ENCODE measurements at places on chromosomes 5 and 9. TPM values are rescaled to one million over a fixed set of nuclear protein-coding genes. Genes with fewer than 3 reads are reported as not detected.

PCDHGB7 gene
- total RNA-seq, result 0.11 TPM

DNA sequence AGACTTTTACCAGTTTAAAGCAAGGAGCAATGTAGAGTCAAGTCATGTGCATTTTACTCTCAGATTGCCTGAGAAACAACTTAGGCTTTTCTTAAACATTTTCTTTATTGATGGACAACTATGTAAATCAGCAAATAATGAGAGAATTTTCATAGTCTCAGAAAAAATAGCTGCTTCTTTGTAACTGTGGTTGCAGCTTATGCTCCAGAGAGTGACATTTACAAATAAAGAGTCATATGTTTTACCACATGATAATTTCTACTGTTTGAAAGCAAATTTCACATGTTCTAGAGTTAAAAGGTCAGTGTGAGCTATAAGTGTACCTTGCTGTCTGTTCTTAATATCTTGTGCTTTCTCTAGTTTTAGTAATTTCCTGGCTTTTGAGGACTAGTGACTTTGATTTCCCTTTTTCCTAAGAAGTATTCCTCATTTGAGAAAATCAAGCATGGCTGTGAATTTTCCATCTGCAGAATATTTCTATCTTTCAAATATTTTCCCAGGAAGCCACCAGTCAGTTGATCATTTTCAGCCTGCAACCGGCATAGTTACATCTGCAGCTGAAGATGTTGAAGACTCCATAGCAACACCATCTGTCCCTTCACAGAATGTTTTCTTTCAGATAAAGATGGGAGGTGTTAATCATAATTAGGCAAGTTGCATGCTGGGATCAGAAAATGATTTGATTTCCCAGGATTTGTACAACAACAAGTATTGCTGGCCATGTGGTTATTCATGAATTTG is 229.9 kb downstream of the SGCD start:
- H3K36me3 ChIP-seq, result no peaks in the 10 kb centered on the region
- H3K4me3 ChIP-seq, result no peak overlapping the region
- no peaks in the 10 kb centered on the region for H3K27me3 ChIP-seq

CLPTM1L gene
- 109 TPM for total RNA-seq

DND1 gene
- 2.9 TPM for total RNA-seq

DNA sequence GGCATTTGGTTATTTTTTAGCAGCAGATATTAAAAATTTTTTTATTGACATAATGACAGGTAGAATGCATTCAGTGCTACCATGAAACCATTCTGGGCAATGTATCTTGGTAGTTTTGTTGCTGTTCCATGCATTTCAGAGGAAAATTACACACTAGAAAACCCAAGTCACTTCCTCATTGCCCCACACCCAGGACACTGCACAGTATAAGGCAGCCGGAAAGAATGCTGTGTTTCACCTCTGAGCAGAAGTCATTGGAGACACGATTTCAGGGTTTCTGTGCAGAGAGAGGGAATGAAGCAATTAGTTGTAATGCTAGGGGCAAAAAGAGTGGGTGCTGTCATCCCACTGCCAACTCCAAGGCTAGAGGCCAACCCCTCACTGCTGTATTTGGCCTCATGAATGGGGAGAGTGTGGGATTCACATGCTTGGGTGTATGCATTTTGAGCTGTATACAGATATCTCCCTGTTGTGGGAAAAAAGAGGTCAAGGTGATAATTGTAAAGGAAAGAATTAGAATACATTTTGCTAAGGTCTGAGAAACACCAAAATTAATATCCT is 290.5 kb downstream of the BNC2 start:
- H3K27me3 ChIP-seq, result no peaks in the 10 kb centered on the region
- no peak overlapping the region for H3K4me3 ChIP-seq
- H3K27ac ChIP-seq, result no peak overlapping the region
- no peak for DNase-seq
- no peaks in the 10 kb centered on the region for H3K4me1 ChIP-seq

DNA sequence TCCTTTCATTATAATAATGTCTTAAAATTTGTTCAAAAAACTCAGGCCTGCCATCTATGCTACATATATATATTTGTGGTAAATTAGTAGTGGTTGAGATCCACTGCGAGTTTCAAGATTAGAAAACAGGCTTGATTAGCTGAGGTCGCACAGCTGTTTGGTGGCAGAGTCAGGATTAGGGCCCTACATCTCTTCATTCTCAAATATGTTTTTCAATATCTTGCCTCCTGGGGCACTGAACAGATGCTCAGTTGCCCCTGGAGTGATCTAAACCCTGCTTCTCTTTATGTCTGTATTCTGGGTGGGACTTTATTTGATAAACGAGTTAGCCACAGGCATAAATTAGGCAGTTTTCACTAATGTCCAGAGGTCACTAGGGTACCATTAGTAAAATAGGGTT is 27.8 kb upstream of the CEP120 start:
- no peaks in the 10 kb centered on the region for H3K36me3 ChIP-seq
- no peak overlapping the region for H3K27ac ChIP-seq
- no peak for DNase-seq

ZBED3 gene
- 1.3 TPM for total RNA-seq

DNA sequence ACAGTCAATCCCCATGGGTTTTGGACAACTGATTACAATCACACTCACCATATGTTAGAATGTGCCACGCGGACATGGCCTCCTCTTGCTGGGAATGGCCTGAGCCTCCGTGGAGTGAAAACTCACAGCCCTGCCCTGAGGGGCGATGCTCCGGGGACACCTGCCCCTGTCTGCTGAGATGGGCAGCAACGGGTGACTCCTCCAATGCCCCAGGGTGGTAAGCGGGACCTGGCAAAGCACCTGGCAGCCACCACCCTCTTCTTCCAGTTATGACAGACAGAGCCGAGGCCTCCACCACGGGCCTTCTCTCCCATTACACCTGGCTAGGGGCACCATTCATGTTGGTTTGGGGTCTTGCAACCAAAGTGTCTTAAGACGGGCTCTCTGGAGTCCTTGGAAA is 94.9 kb upstream of the COL5A1 start:
- H3K4me3 ChIP-seq, result no peak overlapping the region
- no peak for DNase-seq
- no peaks in the 10 kb centered on the region for H3K4me1 ChIP-seq
- H3K27me3 ChIP-seq, result no peaks in the 10 kb centered on the region
- no peak overlapping the region for H3K27ac ChIP-seq

SLC35D2 gene
- 7.9 TPM for total RNA-seq

PCDHGB3 gene
- 0.28 TPM for total RNA-seq

GRCh38 chr5:80502800-80503199 is 14.9 kb downstream of the FAM151B start:
- H3K4me3 ChIP-seq, result no peak overlapping the region
- no peaks in the 10 kb centered on the region for H3K4me1 ChIP-seq
- DNase-seq, result no peak
- H3K27me3 ChIP-seq, result no peaks in the 10 kb centered on the region

TAF11L10 gene
- total RNA-seq, result not detected

DNA sequence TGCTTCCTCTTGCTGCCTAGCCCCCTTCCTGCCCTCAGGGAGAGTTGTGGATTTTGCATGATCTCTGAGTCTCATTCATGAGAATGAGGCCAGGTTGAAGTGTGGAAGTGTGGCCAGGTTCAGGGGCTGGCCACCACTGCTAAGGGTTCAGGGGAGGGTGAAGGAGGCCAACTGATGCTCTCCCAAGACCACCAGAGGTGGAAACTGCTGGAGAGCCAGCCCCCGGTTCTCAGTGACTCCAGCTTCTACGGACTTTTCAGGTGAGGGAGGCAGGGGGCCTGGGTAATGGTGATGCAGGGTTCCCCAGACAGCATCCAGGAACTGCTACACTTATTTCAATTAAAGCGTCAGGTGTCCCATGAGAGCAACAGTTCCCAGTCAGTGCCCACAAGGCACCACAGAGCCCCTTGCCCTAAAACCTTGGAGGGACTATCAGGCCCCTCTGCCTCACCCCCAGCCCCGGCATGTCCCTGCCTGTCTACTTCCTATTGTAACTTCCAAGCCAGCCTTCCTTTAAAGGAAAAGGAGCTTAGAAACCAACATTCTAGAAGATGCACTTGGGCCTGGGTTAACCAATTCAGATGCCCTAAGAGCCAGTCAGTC is 50.1 kb downstream of the AMBP start:
- no peak overlapping the region for H3K4me3 ChIP-seq
- H3K27me3 ChIP-seq, result no peaks in the 10 kb centered on the region
- H3K36me3 ChIP-seq, result no peaks in the 10 kb centered on the region

GRCh38 chr9:130815242-130815808 is 19.7 kb upstream of the ABL1 start:
- no peak overlapping the region for H3K27ac ChIP-seq
- H3K4me3 ChIP-seq, result no peak overlapping the region
- DNase-seq, result no peak
- no peaks in the 10 kb centered on the region for H3K27me3 ChIP-seq
- H3K36me3 ChIP-seq, result no peaks in the 10 kb centered on the region

ESM1 gene
- 0.20 TPM for total RNA-seq

ZDHHC11B gene
- total RNA-seq, result 0.55 TPM

ANKDD1B gene
- not detected for total RNA-seq

FAM81B gene
- not detected for total RNA-seq

LCN12 gene
- 0.85 TPM for total RNA-seq

SOHLH1 gene
- not detected for total RNA-seq

BARHL1 gene
- total RNA-seq, result not detected

GRCh38 chr9:77284616-77285015 is 107.3 kb downstream of the VPS13A start:
- no peaks in the 10 kb centered on the region for H3K4me1 ChIP-seq
- H3K27me3 ChIP-seq, result no peaks in the 10 kb centered on the region
- DNase-seq, result no peak
- H3K4me3 ChIP-seq, result no peak overlapping the region
- H3K27ac ChIP-seq, result no peak overlapping the region

DNA sequence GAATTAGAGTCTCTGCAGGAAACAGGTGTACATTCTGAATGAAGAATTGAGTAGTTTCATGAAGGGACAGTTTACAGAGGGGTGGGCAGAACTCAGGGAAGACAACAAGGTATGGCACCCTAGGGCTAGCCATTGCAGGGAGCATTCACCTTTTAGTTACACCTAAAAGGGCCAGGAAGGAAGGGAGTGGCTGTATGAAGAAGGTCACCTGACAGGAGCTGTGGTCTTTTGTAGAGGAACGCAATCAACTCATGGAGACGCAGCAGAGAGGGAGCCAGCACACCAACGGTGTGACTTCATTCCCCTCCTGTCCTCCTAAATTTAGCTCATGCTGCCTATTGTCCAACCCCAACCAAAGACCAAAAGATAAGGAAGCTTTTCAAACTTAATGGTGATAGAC is 12.7 kb upstream of the ZCCHC7 start:
- no peaks in the 10 kb centered on the region for H3K27me3 ChIP-seq
- peaks cover 17% of the 10 kb centered on the region for H3K4me1 ChIP-seq
- no peak overlapping the region for H3K4me3 ChIP-seq
- H3K27ac ChIP-seq, result no peak overlapping the region

- H3K27me3 ChIP-seq, result no peaks in the 10 kb centered on the region
- no peaks in the 10 kb centered on the region for H3K4me1 ChIP-seq
- no peaks in the 10 kb centered on the region for H3K36me3 ChIP-seq
- no peak overlapping the region for H3K4me3 ChIP-seq
These were observed 11.1 kb upstream of the NADK2 start for GRCh38 chr5:36252722-36253365.

- no peak overlapping the region for H3K4me3 ChIP-seq
- DNase-seq, result no peak
- H3K36me3 ChIP-seq, result no peaks in the 10 kb centered on the region
- no peak overlapping the region for H3K27ac ChIP-seq
- no peaks in the 10 kb centered on the region for H3K27me3 ChIP-seq
These were observed 47.2 kb upstream of the CXCL14 start for GRCh38 chr5:135625961-135626360.

DNA sequence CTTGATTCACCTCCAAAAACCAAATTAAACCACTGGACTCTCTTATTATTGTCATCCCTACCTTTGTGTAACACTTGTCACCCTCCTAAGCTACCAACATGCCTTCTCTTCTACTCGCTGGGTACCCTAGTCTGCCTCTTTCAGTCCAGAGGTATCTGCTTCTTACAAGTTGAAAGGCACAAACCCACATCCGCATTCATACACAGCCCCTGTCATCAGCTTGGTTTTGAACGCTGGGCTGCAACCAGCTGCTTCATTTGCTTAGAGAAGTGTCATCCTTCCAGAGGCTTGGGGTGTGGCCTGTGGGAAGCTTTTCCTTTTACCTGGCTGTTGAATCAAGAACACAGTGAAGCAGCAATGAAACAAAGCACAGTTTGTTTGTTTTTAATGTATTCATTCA is 138.8 kb upstream of the WWC1 start:
- no peaks in the 10 kb centered on the region for H3K4me1 ChIP-seq
- H3K27ac ChIP-seq, result no peak overlapping the region
- DNase-seq, result no peak
- H3K27me3 ChIP-seq, result no peaks in the 10 kb centered on the region
- H3K4me3 ChIP-seq, result no peak overlapping the region

DNA sequence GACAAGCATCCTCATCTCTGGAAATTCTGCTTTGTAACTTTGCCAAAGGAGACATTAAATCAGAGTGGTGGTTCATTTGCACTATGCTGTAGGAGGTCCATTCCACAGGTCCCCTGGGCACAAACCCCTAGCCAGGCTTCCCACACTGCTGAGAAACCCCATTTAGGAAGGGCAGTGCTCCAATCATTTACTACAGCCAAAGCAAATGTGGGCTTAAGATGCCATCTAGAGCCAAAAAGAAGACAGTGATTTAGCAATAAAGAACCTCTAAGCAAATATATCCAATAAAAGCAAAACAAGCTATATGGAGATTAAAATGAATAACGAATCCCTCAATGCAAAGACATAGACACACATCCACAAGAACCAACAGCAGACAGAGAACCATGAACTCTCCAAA is 129.0 kb upstream of the ALDH1B1 start:
- H3K4me3 ChIP-seq, result no peak overlapping the region
- no peak overlapping the region for H3K27ac ChIP-seq
- H3K4me1 ChIP-seq, result no peaks in the 10 kb centered on the region
- H3K27me3 ChIP-seq, result no peaks in the 10 kb centered on the region

DNA sequence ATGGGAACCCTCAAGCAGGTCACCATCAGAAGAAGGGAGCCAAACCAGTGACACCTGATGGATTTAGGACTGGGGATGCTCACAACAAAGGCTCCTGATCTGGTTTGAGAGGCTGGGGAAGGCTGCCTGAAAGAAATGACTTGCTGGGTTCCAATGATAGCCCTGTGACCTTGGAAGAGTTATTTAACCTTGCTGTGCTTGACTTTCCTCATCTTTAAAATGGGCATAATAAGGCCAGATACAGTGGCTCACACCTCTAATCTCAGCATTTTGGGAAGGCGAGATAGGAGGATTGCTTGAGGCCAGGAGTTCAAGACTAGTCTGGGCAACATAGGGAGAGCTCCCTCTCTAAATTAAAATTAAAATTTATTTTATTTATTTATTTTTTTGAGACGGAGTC is 63.6 kb upstream of the PSD2 start:
- H3K4me3 ChIP-seq, result no peak overlapping the region
- H3K27me3 ChIP-seq, result no peaks in the 10 kb centered on the region
- H3K27ac ChIP-seq, result no peak overlapping the region
- H3K4me1 ChIP-seq, result no peaks in the 10 kb centered on the region

DNA sequence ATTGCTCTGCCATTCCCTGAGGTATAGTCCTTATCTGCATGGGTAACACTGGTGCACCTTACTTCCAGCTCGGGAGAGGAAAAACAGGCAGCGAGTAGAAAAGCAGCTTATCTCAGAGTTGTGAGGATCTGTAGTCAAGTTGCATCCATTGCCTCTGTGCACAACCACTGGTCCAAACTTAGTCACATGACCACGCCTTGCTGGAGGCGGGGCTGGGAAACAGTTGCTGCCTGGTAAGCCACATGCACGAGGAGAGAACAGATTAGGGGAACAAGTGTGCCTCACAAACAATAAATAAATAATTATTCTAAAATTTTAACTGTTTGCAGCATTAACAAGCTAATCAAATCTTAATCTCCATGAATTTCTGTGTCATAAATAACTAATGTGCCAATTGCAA is 18.6 kb downstream of the ZNF622 start:
- no peaks in the 10 kb centered on the region for H3K27me3 ChIP-seq
- peaks cover 25% of the 10 kb centered on the region for H3K36me3 ChIP-seq
- DNase-seq, result no peak
- no peak overlapping the region for H3K27ac ChIP-seq
- no peak overlapping the region for H3K4me3 ChIP-seq
- no peaks in the 10 kb centered on the region for H3K4me1 ChIP-seq

All from CD8-positive, alpha-beta memory T cell (primary cell).